Stimulated activated CD4-positive, alpha-beta T cell treated with anti-CD3 and anti-CD28 coated beads, Interleukin-4, amount 100 ng/mL, for 1 hour (primary cell): ENCODE measurements at places on chromosomes 3 and 15.

GRCh38 chr3:153150991-153151390, 11.0 kb upstream of the RAP2B start:
- DNase-seq, result no peak

DNA sequence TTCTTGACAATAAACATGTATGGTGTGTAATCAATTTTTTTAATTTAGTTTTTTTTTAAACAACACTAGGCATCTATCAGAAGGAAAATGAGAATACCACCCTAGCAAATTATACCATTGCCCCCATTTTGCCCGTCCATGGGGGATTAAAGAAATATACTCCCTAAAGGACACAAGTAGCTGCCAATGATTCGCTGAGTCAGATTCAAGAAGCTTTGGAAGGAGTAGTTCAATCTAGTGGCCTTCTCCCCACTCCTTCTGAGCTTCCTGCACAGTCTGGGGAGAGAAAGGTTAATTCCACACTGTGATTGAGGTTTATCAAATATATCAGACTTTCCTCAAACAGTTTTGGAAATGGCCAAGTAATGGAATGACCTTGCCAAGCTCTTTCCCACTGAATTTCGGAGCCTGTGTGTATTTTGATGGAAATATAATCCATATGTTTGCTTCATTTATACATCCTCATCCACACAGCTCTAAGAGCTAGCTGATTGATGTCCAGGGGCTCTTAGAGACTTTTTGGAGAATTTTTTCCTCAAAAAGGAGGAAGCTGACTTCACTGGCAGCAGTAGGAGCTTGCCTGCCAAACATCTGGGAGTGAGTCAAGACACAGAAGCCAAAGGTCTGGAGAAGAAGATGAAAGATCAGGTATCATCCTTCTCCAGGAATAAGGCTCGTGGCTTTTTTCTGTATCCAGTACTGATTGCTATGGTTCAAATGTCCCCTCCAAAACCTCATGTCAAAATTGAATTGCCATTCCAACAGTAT, 478.5 kb upstream of the PROK2 start:
- no peak for DNase-seq

- DNase-seq, result no peak
Measured at GRCh38 chr15:70049701-70050301, 47.9 kb downstream of the TLE3 start.

GRCh38 chr3:49173792-49174170, 2.4 kb downstream of the KLHDC8B start:
- no peak for DNase-seq

DNA sequence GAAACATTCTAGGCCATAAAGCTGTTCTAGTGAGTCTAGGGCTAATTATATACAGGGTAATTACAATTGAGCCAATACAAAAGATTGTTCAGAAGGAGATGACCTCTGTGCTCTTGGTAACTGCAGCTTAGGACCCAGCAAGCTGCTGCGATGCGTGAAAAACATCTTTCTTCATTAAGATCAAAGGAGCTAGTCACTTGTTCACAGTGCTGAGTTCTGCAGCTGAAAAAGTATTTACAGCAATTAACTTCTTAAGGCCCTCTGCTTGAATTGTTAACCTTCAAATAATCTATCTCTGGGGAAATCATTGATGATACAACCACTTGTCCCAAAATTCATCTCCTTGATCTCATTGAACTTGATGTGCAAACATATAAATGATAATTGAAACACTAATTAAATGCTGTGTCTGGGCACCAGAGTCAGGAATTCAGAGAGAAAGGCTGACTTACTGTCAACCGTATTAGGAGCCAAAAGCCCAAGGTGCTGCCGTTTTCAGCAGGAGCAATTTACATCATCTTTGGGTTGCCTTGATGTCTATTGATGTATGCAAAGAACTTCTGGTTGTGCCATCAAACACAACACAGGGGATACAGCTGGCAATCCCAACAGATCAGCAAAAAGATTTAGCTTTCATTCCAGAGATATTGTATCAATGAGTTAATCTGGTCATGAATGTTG, 213.0 kb downstream of the NECTIN3 start:
- DNase-seq, result no peak

GRCh38 chr3:109328202-109328601, 9.1 kb downstream of the DPPA4 start:
- no peak for DNase-seq

DNA sequence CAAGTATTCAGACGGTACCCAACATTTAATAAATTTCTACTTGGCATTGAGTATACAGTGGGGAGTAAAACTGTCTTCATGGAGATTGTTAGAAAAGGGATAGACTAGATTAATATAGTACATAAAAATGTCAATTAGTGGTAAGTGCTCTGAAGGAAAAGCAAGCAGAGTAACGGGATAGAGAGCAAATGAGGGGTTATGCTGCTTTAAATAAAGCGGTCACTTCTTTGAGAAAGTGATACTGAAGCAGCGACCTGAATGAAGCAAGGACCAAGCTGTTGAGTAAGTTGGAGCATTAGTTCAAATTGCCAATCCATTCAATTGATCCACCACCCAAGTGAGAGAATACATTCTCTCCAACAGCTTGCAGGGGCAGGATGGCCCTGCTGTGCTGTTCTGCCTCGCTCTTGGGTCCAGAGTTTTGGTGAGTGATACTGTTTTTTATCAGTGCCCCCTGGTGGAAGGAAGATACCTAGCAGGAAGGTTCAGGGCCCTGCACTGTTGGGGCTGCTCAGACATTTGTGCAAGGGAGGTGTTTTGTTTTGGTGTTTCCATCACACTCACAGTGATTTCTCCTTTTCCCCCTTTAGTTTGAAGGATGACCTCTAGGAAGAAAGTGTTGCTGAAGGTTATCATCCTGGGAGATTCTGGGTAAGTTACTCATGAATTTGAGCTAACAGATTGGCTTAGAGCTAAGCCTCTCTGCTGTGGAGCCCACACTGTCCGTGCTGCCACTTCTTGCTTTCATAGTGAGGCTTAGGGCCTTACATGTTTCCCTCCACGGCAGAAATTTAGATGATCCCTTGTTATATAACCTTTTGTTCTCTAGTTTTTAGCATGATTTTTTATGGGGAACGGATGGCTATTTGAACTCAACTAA, 69.0 kb downstream of the RAB7A start:
- DNase-seq, result peak; percentile 46

DNA sequence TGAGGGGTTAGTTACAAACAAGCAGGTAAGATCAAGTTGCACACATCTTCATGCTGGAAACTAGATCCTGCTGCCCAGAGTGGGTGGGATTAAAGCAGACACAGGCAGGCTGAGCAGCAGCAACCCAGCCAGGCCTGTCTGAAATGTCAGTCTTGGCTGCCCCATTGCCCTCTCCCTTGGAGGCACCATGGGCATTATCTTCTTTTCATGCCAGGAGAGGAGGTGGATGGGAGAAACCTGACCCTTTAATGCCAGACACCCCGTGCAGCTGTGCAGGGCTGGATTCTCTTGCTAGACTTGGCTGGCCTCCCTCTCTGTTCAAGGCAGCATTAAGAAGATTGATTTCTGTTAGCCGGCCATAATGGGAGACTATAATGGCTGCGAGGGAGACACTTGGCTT, 23.0 kb upstream of the EPHB1 start:
- no peak for DNase-seq

- peak; percentile 31 for DNase-seq
Measured at GRCh38 chr3:169966951-169967915, 626 bp downstream of the SEC62 start.

DNA sequence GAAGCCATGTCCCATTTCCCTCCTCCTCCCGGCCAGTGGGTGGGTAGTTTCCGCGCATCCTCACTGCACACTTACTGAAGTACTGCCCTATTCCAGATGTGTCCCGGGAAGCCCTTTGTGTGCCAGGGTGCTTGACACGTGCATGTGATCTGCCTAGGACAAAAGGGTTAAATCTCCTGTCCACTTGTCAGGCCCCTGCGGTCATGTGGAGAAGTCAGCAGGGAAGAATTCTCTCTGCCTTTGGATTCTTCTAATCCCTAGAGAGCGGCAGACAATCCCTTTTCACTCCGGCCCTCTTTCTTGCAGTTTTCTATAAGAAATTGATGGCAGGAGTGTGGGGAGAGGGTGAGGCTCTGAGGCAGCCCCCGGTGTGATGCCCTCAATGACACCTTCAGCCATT, 19.8 kb downstream of the ST8SIA2 start:
- no peak for DNase-seq
